ENCODE measurements at places on chromosomes 11 and 22.
A peak's percentile ranks its signal among the peaks of the same experiment; 100 is the strongest.

DNA sequence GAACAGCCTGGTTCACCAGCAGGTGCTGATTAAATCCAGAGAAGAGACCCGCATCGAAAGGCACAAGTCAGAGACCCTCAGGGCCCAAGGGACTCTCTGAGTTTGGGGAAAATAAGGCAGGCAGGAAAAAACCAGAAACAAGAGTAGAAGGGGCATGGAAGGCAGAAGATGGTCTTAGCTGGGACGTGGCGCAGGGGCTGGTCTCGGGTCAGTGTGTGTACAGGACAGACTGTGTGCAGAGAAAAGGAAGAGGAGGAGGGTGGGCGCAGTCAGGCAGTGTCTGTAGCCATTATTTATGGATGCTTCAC is 31.3 kb downstream of the PPP2R1B start:
- DNase-seq: no peak

DNA sequence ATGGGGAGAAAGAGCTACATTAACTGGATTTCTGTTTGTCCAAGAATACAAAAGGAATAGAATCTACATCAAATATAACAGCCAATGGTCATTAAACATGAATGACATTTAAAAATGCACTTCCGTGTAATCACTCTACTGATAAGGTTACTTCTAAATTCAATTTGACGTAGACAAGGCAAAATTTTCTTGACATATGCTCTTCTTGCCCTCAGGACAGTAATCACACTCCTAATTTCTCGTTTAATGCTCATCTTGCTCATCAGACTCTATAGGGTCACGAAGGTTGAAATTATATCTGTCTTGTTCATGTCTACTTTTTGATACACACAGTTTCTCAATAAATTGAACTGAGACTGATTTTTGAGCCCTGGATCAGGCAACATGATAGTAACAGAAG is 58.4 kb downstream of the NARS2 start:
- no peak for DNase-seq

- DNase-seq: no peak
Observed at GRCh38 chr11:30018495-30018894, 1.7 kb upstream of the KCNA4 start.

DNA sequence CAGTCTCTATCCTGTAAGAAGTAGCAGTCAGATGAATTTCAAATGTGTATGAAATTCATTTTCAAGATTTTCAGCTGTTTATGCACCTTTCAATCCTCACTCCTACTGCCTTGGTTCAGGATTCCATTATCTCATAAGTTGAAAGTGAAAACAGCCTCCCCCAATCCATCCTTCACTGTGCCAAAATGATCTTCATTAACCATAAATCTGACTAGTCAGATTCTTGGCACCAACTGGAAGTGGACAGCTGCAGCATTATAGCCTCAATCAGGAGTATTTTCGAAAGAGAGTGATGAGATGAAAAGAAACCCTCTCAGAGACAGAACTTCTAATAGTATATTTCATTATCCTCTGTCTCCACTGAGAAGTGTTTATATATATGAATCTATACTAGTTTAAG is 365.3 kb upstream of the PDGFD start:
- DNase-seq: no peak

DNA sequence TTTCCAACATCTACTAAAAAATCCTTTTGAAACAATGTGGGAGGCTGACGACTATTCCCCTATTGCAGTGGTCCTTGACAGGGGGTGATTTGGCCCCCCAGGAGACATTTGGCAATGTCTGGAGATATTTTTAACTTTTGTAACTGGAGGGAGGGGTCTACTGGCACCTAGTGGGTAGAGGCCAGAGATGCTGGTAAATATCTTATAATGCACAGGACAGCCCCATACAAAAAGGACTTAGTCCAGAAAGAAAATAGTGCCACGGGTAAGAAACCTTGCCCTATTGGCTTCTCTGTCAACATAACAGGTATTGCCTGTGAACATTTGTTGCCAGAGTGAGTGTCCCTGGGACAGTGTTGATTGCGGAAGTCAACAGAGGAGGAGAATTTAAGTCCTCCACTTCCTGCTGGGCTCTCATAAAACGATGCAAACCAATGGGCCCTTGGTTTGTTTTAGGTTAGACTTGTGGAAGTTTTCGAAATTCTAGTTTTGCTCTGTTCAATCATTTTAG is 101.6 kb downstream of the MAML2 start:
- peak; percentile 19 for DNase-seq

DNA sequence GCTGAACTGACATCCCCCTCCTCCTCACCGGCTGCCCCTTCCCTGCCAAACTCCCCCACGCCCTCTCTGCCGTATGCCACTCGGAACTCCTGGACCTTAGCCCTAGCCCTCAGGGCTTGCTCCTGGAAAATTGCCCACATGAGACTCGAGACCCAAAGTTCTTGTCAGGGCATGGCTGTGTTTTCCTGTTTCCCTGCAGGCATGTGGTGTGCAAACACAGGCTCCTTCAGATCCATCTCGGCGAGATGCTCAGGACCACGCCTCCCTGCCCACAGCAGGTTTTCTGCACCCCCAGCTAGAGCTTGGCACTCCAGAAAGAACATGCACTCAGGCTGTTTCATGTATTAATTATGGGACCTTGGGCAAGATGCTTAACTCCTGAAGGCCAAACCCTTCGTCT is 1480.4 kb downstream of the BRD1 start:
- DNase-seq: no peak

DNA sequence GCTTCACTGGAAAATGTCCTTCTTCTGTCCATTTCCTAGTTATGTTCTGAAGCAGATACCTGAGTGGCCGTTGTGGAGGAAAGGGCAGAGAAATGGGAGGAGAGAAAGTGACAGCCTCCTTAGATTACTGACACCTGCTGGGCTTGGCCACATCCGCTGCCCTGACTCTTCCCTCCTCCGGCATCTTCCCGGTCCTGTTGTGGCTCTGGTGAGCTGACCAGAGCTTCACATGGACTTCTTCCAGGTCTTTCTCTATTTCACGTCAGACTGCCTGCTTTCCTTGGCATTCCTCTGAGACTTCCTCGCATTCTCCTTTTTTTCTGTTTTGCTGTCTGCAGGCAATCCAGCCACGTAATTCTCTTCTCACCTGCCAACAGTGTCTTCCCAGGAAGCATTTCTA is 138.7 kb upstream of the E2F8 start:
- DNase-seq: no peak

DNA sequence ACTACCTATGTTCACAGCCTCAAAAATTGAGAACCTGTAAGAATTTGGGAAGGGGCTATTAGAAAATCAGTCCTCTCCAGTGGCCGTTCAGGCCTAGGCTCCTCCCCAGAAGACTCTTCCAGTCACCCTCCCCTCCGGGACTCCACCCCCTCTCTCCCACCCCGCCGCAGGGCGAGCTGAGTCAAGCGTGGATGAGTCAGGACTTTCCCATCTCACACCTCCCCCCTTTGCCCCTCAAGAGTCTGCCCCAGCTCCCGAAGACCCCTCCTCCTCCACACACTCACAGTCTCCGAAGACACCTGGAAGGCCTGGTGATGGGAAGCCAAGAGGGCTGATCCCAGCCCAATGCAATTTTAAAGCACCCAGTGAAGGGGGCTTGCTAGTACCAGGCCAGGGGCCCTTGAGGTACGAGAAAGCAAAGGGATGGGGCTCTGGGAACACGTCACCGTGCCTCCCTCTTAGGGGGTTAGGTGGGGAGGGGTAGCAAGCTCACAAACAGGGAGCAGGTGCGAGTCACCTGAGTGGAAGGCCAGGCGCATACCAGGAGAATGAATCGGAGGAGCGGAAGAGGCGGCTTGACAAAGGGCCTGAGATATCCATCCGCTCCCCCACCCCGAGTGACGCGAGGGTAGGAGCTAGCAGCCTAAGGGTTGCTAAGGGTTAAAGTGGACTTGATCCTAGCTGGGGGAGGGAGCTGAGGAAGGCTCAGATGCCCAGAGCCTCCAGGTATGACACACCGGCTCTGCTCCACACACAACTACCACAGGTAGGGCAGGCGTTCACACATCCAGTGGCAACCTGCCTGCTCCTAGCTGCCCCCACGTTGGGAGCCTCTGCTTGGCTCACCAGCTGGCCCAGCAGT is 13.6 kb downstream of the BCL9L start:
- DNase-seq: peak; percentile 78

- no peak for DNase-seq
Observed at GRCh38 chr11:37532271-37532670, 934.2 kb upstream of the RAG2 start.

- no peak for DNase-seq
Observed at GRCh38 chr11:2863276-2863618, 22.3 kb downstream of the CDKN1C start.

GRCh38 chr11:47204637-47204989 is 10.2 kb upstream of the DDB2 start:
- no peak for DNase-seq

DNA sequence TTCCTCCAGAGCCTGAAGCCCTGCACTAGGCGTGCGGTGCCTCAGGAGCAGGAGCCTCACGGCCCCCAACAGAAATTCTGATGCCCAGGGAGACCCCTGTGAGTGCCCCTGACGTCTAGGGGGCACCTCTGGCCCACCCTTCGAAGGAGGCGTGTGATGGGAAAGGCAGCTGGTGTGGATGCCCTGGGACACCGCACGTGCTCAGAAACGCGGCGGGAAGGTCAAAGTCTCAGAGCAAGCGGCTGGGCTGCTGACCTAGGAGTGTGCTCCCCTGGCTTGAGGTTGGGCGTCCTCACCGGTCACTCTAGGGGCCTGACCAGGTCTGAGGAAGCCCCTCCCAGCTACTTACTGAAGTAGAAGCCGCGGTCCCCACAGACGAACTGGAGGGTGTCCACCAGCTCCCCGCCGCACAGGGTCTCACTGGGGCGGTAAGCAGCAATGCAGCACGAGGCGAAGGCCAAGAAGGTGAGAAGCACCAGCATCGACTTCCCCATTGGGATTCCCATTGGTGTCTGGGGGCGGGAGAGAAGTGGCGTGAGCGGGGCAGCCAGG is 4.1 kb downstream of the IGF2 start:
- DNase-seq: no peak

DNA sequence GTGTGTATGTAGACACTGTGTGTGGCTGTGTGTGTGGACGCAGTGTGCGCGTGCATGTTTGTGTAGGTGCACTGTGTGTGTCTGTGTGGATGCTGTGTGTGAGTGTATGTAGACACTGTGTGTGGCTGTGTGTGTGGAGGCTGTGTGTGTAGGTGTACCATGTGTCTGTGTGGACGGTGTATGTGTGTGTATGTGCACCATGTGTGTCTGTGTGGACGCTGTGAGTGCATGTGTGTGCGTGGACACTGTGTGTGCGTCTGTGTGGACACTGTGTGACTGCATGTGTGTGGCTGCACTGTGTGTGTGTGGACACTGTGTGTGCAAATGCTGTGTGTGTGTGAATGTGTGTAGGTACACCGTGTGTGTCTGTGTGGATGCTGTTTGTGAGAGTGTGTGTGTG is 10.3 kb downstream of the TRPM5 start:
- no peak for DNase-seq

- no peak for DNase-seq
Observed at GRCh38 chr11:111358038-111359001, 20.8 kb downstream of the POU2AF1 start.

DNA sequence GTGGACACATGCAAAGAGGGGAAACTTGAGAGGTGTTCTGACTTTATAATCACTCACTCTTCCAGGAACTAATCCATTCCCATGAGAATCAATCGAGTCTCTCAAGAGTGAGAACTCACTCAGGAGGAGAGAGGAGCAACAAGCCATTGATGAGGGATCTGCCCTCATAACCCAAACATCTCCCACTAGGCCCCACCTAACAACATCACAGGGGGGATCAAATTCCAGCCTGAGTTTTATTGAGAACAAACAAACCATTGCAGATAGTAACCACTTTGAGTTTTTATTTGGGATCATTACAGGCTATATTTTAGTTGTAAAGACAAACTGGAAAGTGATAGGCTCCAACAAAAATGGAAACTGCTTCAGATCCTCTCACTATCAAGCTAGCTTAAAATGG is 328.8 kb upstream of the CTSC start:
- no peak for DNase-seq

- DNase-seq: no peak
Observed at GRCh38 chr11:39664023-39664422, 1795.4 kb downstream of the LRRC4C start.

DNA sequence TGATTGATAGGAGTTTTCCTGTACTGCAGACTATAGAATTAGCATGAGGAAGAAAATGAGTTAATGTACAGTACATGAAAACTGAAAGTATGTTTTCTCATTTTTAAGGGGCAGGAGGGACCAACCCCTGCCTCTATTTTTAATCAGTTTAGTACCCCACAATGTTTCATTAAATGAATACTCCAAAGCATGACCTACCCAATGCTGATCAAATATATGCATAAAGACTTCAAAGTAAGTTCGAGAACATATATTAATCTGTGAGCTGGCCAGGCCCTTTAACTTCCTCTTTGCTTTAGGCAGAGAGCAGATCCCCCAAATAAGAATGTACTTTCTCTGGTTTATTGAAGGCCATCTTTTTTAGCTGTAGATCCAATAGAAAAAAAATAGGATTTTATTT is 161.0 kb downstream of the FCHSD2 start:
- DNase-seq: no peak

DNA sequence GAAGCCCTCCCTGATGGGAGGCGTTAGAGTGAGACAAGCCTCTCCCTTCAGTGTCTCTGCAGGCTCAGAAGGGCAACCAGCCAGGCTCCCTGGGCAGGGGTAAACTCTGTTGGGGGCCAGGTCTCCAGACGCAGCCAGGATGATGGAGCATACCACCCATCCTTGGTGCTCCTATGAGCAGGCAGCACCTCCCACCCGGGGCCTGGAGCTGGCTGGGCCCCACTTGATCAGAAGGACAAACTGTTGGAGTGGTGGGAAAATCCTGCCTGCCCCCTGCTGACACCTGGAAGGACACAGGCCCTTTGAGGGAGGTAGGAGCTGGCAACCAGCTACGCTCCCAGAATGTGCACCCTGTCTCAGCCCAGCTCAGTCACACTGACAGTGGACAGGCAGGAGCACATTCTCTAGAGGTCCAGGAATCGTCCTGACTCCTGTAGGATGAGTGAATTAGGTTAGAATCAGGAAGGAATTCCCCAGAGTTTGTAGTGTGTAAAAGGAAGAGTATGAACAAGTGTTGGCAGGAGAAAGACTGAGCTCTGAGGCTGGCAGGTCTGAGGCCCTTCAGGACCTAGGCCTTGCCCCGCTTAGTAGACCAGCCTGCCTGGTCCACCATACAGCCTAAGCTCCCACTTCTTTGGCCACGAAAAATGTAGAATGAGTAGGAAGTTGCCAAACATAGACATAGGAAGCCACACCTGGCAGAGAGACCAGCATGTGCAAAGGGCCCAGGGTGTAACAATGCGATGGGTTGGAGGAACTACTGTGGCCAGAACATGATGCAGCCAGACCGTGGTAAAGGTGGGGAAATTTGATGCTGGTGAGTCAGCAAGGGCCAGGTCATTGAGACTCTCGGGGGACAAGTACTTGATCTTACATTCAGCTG is 19.1 kb downstream of the ARHGEF17 start:
- no peak for DNase-seq

GRCh38 chr11:116427337-116427902 is 345.4 kb downstream of the BUD13 start:
- DNase-seq: no peak
